ENCODE measurements at places on chromosomes 6 and 20.
A peak's percentile ranks its signal among the peaks of the same experiment; 100 is the strongest.

GRCh38 chr6:27394073-27394472, 5.5 kb downstream of the ZNF391 start:
- no peak for DNase-seq

- DNase-seq = no peak
Measured at GRCh38 chr6:123016431-123017103, 20.5 kb downstream of the CLVS2 start.

GRCh38 chr6:140095532-140095931, 721.1 kb upstream of the CITED2 start:
- no peak for DNase-seq

GRCh38 chr6:142297996-142298753, 3.6 kb upstream of the ADGRG6 start:
- no peak for DNase-seq

DNA sequence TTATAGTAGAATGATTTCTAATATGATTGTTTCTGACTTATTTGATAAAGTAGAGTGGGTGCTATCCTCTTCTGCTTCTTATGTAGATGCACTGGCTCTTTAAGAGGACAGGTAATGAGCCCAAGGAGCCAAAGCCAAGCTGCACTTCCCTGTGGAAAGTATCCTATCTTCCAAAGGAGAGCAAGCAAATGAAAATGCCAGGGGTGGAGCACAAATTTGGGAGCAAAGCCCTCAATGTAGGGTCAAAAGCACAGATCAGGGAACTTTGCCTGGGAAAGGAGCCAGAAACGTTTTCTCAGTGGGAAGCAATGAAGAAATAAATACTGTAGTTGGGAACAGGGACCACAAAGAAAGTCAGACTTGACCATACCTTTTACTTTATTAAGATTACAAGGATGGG, 242.9 kb downstream of the SYNE1 start:
- no peak for DNase-seq

GRCh38 chr6:166989427-166990032, 9.7 kb upstream of the CEP43 start:
- DNase-seq = peak; percentile 52

DNA sequence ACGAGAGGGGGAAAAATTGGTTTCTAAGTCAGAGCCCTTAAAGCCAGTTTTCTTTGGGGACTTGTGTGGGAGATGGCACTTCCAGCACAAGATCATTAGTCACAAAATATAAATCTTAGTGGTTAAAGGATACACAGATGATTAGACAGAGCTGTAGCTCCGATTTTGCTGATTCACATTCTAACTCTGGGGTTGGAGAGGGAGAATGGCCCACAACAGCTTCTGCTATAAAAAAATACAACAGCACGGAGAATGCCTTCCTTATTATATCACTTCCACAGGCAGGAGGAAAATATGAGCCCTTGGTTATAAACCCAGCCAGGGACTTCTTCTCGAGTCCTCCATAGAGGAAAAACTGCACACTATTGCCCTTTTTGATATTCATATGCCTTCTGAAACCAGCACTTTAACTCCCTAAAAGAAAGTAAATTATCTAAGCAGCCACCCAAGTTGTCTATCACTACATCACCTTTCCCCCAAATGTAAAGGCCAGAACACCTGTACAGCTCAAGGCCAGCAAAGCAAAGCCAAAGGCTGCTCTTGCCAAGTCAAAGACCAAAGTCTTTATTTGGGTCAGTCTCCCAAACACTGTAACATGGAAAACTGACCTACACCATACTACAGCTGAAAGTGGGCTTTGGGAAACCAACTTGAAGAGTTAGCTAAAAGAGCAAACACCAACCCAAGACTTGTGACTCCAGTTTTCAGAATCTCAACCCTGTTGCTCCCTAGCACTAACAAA, 10.4 kb downstream of the MRPL14 start:
- no peak for DNase-seq

DNA sequence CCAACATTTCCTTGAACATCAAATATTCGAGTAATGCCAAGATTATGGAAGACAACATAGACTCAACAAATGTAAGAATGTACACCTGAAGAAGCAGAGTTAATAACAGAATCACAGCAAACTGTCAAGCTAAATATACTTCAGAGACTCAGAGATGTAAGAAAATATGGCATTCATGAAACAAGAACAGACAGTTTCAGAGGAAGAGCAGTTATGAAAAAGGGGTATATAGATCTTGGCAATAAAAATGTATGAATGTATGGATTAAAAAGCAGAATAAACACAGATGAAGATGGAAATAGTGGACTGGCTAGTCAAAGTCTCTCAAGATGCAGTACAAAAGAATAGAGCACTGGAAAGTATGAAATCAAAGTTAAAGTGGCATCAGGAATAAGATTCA, 18.4 kb downstream of the RRAGD start:
- no peak for DNase-seq

GRCh38 chr20:62466072-62466760, 9.6 kb downstream of the GATA5 start:
- no peak for DNase-seq

- no peak for DNase-seq
Measured at GRCh38 chr20:3733119-3733995, 872 bp downstream of the HSPA12B start.

GRCh38 chr6:125806813-125807212, 16.1 kb downstream of the NCOA7 start:
- DNase-seq = no peak

DNA sequence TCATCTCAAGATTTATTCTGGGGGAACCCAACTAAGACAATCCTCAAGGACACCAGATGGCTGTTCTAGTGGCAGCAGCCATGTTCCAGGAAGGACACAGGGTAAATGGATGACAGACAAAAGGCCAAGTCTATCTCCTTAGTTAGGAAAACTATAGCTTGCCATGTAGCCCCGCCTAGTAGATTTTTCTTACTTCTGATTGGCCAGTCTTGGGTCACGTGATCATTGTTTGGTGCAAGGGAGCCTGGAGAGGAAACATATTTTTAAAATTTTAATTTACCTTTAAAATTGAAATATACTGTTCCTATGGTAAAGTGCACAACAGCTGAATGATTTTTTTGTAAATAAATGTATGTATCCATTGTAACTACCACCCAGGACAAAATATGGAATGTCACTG, 4.4 kb upstream of the KCNS1 start:
- no peak for DNase-seq

GRCh38 chr20:16517946-16518783, 55.1 kb downstream of the KIF16B start:
- DNase-seq = no peak

- no peak for DNase-seq
Measured at GRCh38 chr6:108904741-108905140, 56.5 kb downstream of the ARMC2 start.

GRCh38 chr6:7891078-7891872, 19.3 kb downstream of the TXNDC5 start:
- no peak for DNase-seq

DNA sequence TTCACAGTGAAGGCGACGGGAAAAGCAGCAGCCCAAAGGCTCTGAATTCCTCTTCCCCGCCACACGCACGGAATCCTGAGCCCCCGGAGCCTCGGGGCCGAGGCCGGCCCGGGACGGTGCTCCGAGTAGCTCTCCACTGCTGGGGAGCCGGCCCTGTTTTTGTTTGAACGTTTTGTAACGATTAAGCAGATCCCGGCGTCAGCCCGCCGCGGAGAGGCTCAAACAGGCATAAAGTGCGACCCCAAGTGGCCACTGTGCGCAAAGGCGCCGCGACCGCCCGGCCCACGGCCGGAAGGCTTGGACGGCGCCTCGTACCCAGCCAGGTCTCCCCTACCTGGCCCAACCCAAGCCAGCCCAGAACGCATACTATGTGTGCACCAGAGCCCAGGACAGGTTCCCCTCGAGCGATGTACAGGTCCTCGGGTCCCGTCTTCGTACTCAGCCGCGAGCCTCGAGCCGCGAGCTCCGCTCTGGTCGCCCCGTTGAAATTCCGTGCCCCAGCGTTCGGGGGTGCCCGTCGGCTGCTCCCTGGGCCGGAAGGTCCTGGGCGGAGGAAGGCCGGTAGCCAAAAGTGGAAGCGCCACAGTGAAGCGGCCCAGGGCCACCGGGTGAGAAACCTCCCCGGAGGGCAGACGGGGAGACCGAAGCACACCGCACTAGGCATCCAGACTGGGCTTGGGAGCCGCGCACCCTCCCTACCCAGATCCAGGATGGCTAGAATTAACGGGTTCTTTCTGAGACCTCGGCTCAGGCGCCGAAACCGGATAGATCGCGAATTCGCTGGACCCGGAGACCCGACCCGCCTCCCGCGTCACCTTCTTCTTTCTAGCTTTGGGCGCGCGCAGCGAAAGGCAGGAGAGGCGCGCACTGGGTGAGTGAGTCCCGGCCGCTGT, 1.2 kb upstream of the MAFB start:
- peak; percentile 19 for DNase-seq

GRCh38 chr6:139754898-139755775, 380.7 kb upstream of the CITED2 start:
- DNase-seq = no peak

DNA sequence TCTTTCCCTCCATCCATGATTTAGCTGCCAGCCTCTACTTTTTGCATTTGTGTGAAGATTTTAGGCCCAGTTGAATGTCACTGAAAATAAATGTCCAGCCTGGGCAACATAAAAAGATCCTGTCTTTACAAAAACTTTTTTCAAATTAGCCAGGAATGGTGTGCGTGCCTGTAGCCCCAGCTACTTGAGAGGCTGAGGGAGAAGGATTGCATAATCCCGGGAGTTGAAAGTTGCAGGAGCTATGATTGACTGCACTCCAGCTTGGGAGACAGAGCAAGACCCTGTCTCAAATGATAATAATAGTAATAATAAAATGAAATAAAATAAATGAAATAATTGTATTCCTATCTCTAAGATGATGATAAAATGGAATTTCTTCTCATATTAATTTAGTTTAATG, 5.0 kb upstream of the GFOD1 start:
- DNase-seq = no peak

GRCh38 chr20:17395729-17396128, 135.4 kb downstream of the BFSP1 start:
- DNase-seq = no peak

GRCh38 chr6:108113557-108114519, 39.3 kb upstream of the OSTM1 start:
- DNase-seq = no peak

GRCh38 chr6:20892365-20892764, 358.1 kb downstream of the CDKAL1 start:
- DNase-seq = no peak

- no peak for DNase-seq
Measured at GRCh38 chr6:128417698-128418097, 102.7 kb downstream of the PTPRK start.

- no peak for DNase-seq
Measured at GRCh38 chr6:41175084-41175483, 12.2 kb upstream of the TREM2 start.

- no peak for DNase-seq
Measured at GRCh38 chr6:161557333-161558107, 283.7 kb upstream of the AGPAT4 start.

GRCh38 chr20:2006452-2007361, 12.8 kb upstream of the PDYN start:
- no peak for DNase-seq

- DNase-seq = peak; percentile 74
Measured at GRCh38 chr6:111709615-111710398, 104.1 kb upstream of the TRAF3IP2 start.

DNA sequence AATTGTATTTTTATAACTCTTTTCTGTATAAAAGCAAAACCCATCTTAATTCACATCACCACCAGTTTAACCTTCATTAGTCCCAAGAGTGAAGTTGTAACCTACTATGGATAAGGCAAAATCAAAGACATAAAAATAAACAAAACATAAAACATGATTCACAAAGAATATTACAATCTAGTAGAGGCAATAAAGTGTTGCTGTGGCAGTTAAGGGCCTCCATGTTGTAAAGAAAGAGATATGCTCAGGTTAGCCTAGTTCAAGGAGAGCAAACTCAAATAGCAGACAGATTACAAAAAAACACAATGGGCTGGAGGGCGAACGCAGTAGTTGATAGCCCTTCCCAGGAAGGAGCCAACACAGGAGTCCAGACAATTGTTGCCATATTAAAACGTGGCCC, 13.4 kb downstream of the LGSN start:
- no peak for DNase-seq

DNA sequence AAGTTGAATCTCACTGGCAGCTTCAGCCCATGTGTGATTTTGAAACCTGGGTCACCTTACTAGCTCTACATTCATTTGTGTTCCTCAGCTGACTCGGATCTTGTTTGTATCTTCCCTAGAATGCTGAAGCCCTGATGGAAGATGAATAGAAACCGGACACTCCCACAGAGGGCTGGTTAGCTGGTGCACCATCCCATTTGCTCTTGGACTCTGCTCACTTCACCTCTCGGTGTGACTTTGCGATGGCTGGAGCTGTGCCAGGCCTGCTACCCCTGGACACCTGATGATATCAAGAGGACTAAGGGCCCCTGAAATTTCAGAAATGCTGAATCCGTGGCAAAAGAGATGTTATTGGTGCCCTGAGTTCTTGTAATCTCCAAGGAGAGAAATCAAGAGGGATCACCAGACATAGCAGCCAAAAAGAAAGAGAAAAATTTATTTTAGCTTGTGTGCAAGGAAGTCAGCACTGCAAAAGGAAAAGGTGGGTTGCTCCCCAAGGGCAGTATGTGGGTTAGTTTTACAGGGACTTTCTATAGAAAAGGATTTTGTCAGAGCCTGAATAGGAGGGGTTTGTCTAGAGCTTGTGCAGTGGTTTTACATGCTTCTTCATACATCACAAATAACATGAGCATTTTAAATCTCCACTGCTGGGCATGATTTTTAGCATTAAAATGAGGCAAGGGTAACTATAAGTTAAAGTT, 426.3 kb upstream of the NOX3 start:
- DNase-seq = no peak

DNA sequence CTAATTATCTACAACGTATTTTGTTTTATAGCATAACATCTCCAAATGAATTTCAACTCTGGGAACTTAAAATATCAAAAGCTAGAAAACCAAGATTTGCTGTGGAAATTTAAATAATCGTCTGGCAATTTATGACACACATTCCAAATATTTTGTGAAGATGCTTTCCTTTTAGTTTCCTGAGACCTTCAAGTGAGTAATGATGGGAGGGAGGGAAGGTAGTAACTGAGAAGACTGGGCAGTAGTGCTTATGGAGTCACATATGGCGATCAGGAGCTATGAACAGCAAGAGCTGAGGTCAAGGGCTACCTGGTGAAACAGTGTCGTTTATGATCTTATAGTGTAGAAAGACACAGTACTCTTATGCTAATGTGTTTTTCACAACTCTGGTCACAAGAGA, 178.2 kb upstream of the THEMIS start:
- DNase-seq = no peak

GRCh38 chr6:154842833-154843232, 109.6 kb downstream of the SCAF8 start:
- no peak for DNase-seq

- DNase-seq = no peak
Measured at GRCh38 chr20:53346335-53346648, 247.3 kb downstream of the ZNF217 start.

- no peak for DNase-seq
Measured at GRCh38 chr20:17849901-17850683, 118.5 kb downstream of the SNX5 start.

- DNase-seq = no peak
Measured at GRCh38 chr6:116429111-116429510, 32.1 kb upstream of the CALHM6 start.

- DNase-seq = no peak
Measured at GRCh38 chr6:108955329-108955949, 107.2 kb downstream of the ARMC2 start.

GRCh38 chr20:45647441-45648050, 16.5 kb upstream of the WFDC9 start:
- DNase-seq = no peak
